Caudate nucleus (tissue), 63 donors: ENCODE measurements at places on chromosomes 4 and X.

- DNase-seq, result no peak
These were observed 154.1 kb upstream of the PPP3CA start for GRCh38 chr4:101501421-101501820.

DNA sequence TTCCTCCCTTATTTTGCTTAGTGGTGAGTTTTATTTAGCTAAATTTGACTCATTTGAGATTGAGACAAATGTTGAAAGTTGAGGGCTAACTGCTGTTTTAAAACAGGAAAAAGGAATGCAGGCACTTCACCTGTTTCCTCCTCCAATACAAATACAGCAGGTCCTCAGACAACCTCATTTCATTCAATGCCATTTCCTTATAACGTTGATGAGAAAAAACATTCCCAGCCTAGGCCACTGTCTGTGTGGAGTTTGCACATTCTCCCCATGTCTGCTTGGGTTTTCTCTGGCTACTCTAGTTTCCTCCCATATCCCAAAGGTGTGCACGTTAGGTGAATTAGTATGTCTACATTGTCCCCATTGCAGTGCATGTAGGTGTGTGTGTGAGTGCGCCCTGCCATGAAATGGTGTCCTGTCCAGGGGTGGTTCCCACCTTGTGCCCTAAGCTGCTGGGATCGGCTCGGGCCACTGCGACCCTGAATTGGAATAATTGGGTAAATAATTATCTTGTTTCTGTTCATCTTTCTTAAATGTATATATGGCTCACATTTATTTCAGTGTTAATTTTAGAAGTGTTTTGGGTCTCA is 21.9 kb downstream of the SMAD1 start:
- DNase-seq, result no peak

GRCh38 chrX:132270699-132271098 is 51.5 kb upstream of the RAP2C start:
- DNase-seq, result no peak

DNA sequence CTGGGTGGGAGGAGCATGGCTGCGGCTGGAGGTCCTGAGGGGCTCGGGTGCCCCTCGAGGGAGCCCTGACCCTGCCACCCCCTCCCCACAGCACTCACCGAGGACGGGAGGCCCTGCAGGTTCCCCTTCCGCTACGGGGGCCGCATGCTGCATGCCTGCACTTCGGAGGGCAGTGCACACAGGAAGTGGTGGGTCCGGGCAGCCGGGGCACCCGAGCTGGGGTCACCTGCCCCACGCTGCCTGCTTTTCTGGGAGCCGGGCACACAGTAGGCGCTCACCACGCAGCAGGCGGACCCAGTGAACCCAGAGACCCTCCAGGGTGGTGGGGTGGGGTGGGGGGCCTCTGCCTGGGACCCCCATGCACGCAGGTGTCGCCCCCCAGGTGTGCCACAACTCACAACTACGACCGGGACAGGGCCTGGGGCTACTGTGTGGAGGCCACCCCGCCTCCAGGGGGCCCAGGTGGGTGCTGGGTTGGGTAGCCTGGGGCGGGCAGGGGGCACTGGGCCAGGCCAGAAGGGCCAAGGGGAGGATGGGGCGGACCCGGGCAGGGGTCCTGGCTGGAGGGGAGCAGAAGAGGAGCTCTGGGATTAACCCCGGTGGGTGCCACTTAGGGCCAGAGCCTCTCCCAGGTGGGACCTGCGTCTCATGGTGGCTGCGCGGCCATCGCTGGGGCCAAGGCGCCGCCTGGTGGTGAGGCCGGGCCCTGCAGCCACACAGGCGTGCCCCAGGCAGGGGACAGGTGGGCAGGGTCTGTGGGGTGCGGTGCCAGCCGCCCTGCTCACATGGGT is 1.4 kb downstream of the HGFAC start:
- no peak for DNase-seq

- DNase-seq, result no peak
These were observed 51.0 kb downstream of the FAT4 start for GRCh38 chr4:125365731-125366130.

GRCh38 chrX:39320165-39320564 is 518.9 kb downstream of the MID1IP1 start:
- DNase-seq, result no peak

DNA sequence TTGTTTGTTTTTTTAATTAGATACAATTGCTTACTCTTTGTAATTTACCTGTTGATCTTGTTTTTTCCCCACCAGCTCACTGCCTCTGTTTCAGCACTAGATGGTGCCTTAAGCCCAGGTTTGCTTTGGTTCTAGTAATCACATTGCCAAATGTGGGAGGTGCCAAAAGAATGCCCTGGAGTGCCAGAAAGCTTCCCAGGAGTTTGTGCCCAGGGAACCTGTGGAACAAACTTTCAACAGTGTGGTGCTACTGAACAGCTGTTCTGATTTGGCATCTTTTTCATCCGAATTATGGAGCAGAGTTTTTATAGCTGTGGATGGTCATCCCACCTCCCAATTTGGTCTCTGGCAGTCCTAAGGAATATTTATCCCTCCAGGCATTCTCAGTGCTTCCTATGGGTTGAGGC is 1000.7 kb downstream of the STIM2 start:
- DNase-seq, result no peak
